Heart left ventricle (tissue), 16 donors: ENCODE measurements at places on chromosomes 3 and 15. TPM values are rescaled to one million over a fixed set of nuclear protein-coding genes. Genes with fewer than 3 reads are reported as not detected.

The ZNF774 gene
- polyA plus RNA-seq: 4.2 TPM

The EBLN2 gene
- polyA plus RNA-seq: 0.24 TPM

The GCSAM gene
- 0.12 TPM for polyA plus RNA-seq

The LRTM1 gene
- not detected for polyA plus RNA-seq

The SCG5 gene
- 0.54 TPM for polyA plus RNA-seq
